NCI-H1694 (cell line): ENCODE measurements at places on chromosomes 11 and 22.

DNA sequence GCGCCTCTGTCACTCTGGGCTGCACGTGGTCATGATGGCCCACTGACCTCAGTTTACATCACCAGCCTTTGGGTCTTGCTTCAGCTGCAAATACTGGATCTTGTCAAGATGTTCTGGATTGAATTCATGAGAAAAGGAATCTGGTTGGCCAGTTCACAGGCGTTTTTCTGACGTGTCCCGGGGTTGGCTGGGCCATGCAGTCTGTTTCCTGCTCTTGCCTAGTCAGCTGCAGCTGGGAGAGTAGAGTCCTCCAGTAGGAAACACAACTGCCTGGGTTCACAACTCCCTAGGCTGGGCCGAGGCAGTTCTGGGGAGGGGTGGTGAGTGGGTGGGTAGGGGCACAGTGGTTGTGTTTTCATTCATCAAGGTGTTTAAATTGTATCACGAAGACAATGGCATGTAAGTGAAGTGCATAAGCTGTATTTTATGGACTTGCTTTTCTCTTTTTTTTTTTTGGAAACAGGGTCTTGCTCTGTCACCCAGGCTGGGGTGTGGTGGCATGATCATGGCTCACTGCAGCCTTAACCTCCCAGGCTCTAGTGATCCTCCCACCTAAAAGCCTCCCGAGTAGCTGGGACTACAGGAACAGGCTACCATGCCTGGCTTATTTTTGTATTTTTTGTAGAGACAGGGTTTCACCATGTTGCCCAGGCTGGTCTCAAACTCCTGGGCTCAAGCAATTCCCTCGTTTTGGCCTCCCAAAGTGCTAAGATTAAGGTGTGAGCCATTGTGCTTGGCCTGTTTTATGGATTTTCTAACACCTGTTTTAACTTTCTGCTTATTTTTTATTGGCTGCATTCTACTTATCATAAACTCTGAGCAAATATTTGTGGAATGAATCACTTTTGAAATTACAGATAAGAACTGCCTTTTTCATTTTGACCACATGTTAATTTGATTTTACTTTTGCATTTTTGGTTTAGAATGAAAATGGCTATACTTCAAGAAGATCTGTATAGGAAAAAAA is 54.0 kb upstream of the PITPNB start:
- no peak for DNase-seq

- DNase-seq: no peak
These were observed 5.0 kb downstream of the KCNJ11 start for GRCh38 chr11:17383461-17383860.

DNA sequence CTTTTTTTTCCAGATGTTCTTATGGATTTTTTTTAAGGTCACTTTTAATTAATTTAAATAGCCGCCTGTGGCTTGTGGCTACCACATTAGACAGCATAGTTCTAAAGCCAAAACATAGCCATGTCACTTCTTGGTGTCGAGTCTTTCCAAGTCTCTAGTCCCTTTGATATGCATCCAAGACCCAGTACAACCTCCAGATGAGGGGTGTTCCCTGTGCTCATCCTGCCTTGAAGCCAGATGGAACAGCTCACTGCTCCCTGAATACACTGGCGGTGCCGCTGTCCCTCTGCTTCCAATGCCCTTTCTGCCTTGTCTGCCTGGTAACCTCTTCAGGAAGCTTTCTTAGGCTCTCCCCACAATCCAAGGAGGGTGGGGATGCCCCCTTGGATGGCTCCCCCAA is 338.0 kb downstream of the TENM4 start:
- no peak for DNase-seq

- no peak for DNase-seq
These were observed 51.7 kb upstream of the RCN1 start for GRCh38 chr11:32039149-32039548.

- no peak for DNase-seq
These were observed 212.7 kb upstream of the PGR start for GRCh38 chr11:101342307-101342706.

DNA sequence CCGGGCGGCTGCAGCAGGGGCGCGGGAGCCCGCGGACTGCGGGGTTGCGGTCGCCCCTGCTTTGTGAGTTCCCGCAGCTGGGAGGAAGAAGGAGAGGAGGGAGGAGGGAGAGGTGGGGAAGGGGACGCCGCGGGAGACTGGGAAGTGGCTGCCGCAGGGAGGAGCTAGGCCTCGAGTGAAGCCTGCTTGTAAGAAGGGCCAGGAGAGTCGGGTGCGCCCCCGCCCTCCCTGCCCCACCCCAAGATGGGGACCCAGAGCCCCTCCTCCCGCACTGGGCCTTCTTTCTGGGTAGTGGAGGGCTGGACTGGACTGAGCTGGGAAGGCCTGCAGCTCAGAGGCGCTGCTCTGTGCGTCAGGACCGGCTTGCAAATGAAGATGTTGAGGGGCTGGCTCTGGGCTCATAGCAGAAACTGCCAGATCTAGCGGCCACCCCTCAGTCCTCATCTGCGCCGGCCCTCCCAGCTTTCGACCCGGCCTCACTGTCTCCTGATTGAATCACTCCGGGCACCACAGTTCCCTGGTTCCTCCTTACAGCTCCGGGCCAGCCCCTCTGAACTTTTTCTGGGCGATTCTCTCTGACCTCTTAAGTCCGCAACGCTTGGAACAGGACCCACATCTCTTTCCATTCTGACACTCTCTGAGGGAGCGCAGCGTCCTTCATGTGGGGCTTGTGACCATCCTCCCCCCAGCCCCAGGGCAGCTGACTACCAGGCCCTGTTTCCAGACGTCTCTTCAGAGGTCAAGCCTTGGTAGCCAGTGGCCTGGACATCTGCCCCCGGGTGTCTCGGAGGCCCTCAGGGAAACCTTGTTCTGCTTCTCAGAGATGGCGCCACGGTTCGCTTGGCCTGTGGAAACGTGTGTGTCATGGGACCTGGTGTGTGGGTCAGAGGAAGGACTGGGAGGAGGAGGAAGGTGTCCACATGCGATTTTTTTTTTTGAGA is 21.9 kb downstream of the SERPINH1 start:
- no peak for DNase-seq

- no peak for DNase-seq
These were observed 9.1 kb downstream of the SLC3A2 start for GRCh38 chr11:62889484-62890437.

DNA sequence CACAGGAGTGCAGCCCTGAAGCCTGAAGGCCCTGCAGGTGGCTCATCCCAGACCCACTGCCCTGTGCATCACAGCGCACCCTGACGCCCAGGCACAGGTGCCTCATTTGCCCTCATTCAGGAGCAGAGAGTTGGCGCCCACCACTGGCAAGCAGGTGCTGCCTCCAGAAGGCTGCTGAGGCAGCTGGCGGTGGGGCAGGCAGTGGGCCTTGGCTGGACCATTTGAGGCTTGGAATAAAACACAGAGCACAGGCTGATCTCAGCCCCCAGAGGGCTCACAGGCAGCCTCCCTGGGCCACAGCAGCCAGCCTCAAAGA is 1151.9 kb downstream of the BRD1 start:
- no peak for DNase-seq

- no peak for DNase-seq
These were observed 133.5 kb upstream of the B3GAT1 start for GRCh38 chr11:134545521-134545920.

GRCh38 chr11:44623341-44623730 is 57.9 kb downstream of the CD82 start:
- DNase-seq: no peak

- no peak for DNase-seq
These were observed 108.9 kb upstream of the BLID start for GRCh38 chr11:122224867-122225266.

DNA sequence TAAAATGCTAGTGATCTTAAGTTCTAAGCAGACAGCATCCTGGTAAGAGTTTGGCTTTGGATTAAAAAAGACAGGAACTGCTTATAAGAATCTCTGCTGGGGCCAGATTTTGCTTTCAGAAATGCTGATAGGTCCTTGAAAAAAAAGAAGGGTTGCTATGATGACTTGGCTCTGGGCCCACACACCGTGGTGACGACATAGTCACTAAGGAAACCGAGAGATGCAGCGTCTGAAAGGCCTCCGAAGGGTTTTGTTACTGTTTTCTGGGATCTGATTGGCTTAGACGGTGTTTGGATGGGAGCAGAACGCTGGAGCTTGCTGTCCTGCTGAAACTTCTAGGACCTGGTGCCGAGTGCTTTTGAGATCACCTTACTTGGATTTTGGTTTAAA is 8.4 kb downstream of the FAM118A start:
- DNase-seq: no peak

DNA sequence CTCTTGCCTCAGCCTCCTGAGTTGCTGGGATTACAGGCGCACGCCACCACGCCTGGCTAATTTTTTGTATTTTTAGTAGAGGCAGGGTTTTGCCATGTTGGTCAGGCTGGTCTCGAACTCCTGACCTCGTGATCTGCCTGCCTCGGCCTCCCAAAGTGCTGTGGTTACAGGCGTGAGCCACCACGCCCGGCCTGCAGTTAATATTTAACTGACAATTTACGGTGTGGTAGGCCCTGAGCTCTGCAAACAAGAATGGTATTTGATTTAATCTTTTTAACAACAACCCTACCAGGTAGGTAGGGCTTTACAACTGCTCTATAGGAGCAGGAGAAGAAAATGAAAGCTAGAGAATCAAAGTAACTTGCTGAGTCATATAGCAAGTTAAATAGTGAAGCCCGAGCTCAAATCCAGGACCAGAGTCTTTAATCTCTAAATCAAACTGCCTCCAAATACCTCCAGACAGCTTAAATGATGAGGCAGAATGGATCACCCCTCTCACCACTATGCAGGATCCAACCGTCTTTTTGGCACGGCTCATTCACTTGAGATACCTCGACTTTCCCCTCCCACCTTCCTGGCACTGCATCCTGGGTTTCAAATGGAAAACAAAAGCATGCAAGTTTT is 9.4 kb downstream of the UEVLD start:
- DNase-seq: no peak

GRCh38 chr22:33539902-33540751 is 380.1 kb downstream of the LARGE1 start:
- no peak for DNase-seq

GRCh38 chr11:5507933-5508305 is 1.8 kb downstream of the UBQLN3 start:
- DNase-seq: no peak

GRCh38 chr11:107821199-107821927 is 37.2 kb downstream of the SLC35F2 start:
- no peak for DNase-seq

DNA sequence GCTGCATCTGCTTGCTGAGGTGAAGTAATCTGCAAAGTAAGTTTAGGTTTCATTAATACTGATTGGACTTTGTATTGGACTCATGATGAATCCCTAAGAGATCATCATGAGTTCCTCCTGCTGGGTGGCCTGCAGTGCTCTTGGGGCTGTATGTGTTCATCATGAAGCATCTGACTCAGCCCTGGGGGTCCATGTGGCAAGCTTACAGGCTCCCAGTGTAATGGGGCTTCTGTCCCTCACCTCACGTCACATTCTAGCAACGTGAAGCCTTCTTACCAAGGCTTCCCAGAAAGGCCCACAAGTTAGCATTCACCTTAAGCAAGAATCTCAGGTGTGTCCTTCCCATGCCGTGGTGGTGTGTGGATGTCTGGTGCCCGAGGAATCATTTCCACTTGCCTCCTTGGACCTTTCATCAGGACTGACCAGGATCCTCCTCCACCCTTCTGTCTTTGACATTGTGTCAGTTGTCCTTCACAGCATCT is 23.7 kb downstream of the CRKL start:
- no peak for DNase-seq

- no peak for DNase-seq
These were observed 11.9 kb downstream of the CHID1 start for GRCh38 chr11:898540-899190.

DNA sequence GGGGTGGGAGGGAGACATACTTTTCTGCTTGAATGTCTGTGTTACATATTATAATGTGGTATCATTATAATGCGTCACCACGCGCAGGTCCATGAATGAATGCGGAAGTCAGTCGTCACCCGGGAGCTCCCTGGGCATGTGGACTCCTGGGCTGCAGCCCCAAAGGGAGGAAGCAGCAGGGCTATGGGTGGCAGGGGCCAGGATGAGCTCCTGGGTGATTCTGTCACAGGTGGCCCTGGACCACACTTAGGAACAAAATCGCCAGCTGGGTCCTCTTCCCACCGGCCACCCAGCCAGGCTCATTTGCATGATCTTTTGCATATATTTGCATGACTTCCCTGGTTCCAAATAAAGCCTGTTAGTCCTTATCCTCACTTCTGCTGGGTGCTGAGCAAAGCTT is 51.2 kb downstream of the KCNJ4 start:
- DNase-seq: no peak

- no peak for DNase-seq
These were observed 32.6 kb downstream of the RTN4R start for GRCh38 chr22:20235389-20235991.

DNA sequence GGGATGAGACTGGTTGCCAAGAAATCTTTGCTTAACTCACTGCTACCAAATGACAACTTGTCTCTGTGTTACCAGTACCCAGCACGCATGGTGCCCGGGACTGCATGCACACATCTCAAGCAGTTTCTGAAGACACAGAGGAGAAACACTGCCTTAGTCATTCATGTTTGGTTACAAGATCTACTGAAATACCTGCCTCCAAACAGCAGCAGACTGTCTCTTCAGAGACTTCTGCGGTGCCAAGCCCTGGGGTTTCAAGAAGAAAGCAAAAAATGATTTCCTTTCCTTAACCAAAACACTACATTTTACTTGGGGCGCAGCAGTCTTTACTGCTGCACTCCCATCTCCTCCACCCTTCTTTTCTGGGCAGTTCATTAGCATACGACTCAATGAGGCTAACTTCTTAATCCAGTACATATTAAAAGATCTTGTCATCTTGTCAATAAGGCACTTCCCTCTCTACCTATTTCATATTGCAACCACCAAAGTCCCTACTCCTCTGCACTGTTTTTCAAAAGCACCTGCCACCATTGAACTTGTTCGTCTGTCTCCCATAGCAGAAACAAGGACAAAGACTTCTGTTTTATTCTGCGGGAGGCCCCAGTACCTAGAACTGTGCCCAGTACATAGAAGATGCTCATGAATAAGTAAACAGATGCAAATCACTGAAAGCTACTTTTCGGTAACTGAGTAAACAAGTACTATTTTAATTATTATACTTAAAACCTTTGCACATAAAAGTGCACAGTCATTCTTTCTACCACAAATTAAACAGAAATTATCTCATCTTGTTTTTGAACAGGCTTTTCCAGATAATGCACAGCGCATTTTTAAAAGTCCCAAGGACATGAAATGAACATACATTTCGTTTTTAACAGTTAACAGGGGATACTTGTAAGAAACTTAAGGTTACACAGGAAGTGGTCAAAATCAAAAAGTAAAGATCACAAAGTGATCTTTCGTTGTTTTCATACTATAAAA is 4.0 kb downstream of the NAP1L4 start:
- DNase-seq: no peak

GRCh38 chr22:24026733-24027132 is 15.6 kb downstream of the CABIN1 start:
- DNase-seq: no peak

- DNase-seq: no peak
These were observed 70.0 kb downstream of the STIM1 start for GRCh38 chr11:3925513-3925912.

DNA sequence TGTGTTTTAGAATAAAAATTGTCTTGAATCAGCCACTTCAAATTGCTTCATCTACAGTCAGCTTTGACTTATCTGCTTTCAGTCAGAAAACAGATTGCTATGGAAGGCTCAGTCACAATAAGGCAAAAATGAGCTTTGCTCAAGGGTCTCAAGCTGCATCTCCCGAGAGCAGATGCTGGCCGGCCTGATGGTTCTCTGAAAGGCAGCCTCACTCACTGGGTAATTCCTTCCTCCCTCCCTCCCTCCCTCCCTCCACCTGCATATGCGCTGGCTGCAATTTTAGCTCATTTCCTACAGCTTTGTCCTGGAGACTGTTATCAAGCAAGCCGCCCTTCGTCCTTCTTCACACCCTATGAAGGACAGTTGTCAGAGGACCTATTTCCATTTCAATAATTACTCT is 1.6 kb upstream of the IZUMO1R start:
- no peak for DNase-seq

GRCh38 chr11:100182927-100183326 is 504.2 kb upstream of the ARHGAP42 start:
- no peak for DNase-seq
